ENCODE measurements at places on chromosomes 2 and 18.

GRCh38 chr18:42675810-42676209 lies 439.7 kb downstream of the RIT2 start:
- no peak for DNase-seq

- DNase-seq: no peak
Observed at GRCh38 chr2:110804915-110805314, 72.5 kb downstream of the ACOXL start.

- no peak for DNase-seq
Observed at GRCh38 chr2:40072442-40073232, 293.6 kb upstream of the THUMPD2 start.

DNA sequence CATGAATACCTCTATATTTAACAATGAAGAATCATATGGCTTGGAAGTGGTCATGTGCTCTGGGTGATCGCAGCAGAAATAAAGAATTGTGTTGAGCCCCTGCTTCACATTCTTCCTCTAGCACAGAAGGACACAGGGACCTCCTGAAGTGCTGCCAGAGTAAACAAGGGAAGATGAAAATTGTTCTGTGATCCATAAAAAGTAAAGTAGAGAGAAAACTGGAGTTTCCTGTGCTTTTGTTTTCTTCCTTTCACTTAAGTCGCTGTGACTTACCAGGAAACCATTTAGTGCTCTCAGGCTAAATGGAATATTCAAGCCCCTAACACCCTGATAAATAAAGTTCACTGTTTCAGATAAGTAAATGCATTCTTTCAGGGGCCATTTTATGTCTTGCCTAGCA lies 1173.6 kb upstream of the CHAC2 start:
- DNase-seq: no peak

- DNase-seq: no peak
Observed at GRCh38 chr2:98376996-98377395, 30.7 kb downstream of the CNGA3 start.

DNA sequence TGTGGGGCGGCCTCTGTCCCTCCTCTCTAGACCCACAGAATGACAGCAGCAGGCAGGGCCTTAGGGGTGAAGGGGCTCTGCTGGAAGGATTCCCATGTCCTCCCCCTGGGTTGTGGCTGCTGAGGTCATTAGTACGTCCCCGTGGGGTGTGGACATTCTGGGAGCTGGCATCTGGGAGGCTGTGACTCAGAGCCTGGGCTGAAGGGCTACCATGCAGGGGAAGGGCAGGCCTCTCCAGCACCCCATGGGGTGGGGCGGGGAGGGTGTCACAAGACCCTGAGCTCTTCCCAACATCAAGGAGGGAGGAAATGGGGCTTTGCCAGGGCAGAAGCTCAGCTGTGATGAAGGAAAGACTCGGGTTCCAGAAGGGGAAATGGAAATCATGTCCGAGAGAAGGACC lies 105.8 kb upstream of the SMAD2 start:
- DNase-seq: no peak

DNA sequence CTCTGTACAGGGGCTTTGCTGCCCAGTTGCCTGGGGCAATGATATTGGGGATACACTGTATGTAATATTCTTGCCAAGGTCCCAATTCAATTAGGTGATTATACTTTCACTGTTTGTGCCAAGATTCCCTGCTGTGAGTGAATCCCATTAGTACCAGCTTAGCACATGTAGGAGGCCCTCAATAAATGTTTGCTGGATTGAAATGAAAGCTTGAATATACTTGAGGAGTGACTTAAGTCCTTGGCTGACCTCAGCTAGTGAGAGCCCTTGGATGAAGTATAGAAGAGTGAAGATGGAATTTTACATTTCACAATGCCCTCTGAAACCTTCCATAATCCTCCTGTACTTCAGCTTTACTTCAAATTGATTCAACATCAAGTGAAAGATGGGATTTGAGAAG lies 102.9 kb downstream of the GATA6 start:
- DNase-seq: no peak

DNA sequence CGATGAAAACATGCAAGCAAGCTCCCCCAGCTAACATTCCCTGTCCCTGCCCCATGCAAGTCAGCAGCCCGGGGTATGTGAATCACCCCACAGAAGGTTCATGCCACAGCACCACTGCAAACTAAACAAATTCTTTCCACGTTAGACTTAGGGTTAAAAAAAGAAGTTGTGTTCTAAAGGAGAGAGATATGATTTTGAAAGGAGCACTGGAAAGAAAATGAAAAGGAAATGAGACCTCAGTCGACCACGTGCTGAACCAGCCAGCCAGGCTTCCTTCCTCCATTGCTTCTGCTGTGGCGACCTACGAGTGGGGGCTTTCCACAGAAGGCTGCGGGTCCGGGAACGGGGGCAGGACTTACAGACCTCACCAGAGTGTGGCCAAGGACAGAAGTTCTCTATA lies 52.0 kb downstream of the ARL4C start:
- DNase-seq: peak; percentile 41

GRCh38 chr18:46484971-46485370 lies 172.0 kb downstream of the LOXHD1 start:
- no peak for DNase-seq

DNA sequence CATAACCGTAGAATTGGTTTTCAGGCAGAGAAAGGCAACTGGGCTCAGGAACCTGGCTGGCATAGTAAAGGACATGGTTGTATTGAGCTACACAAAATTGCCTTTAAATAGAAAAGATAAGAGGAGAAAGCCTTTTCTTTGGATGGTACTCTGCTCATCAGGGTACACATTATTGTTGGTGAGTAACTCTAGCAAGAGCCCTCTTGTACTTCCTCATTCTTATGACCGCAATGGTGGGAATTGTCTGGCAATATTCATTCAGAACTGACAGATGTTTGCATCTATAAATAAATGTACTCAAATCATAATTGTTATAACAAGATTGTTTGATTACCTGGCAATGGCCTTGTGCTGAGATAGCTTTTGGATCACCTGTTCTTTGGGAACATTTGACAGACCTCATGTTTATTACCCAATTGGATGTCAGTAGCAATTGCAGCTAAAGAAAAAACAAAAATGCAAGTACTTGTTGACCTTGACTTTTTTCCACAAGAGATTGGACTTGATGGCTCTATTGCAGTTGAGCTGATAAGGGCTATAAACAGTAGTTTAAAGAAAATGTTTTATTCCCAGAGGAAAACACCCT lies 43.9 kb downstream of the MEIS1 start:
- no peak for DNase-seq

GRCh38 chr18:3498698-3499471 lies 48.9 kb downstream of the TGIF1 start:
- DNase-seq: no peak

DNA sequence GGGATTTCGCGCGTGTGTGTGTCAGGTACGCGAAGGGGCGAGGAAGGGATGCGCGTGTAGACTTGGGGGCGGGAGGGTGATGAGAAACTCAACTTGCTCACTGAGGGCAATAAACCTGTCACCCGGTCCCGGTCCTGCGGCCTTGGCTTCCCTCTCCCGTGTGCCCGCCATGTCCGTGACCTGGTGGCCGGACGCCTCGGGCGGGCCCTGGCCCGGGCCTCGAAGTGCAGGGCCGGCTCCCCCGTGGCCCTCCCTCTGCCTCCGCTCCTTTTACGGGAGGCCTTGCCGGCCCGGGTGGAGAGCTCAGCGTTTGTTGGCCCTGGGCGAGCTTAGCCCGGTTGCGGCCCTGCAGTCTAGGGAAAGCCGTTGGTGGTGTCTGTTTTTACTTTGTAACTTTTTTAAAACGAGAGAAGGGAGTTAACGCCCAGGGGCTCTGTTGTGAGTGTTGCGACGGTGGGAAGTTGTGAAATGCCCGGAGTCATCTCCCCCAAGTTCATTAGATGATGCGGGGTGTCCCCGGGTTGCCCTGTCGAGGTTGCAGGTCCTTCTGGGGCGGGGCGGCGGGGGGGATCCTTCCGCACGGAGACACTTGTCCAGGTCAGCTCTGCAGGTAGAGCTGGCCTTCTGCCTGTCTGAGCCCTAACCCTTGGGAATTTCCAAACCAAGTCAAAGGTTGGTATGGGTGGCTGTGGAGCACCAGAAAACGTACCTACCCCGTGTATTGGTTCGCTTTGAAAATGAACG lies 883 bp downstream of the SMCHD1 start:
- DNase-seq: no peak

DNA sequence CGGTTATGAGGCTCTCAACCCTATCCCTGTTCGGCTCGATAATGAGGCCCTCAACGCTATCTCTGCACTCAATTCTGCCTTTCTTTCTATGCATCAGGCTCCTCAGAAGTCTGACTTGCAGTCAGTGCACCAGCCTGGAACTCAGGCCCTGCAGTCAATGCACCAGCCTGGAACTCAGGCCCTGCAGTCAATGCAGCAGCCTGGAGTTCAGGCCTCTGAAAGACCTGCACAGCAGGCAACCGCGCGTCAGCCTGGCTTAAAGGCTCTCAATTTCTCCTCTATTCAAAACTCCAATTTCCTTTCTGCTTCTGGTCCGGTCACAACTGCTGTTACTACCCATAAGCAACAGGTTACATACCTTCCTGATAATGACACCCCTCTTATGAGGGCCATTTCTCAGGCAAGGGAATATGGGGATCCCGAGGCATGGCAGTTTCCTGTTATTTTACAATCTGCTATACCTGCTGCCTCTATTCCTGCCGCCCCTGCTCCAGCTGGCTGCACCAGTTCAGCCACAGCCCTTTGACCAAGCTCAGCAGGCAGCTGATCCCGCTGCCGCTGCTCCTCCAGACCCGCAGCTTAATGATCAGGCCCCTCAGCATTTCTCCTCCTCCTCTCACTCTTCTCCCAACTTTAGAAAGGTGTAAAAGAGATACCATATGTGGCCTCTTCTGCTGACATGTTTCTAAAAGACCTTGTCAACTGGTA lies 933.6 kb upstream of the FANCL start:
- DNase-seq: no peak

- DNase-seq: no peak
Observed at GRCh38 chr2:113309655-113310387, 31.1 kb upstream of the PAX8 start.

- DNase-seq: no peak
Observed at GRCh38 chr2:226618875-226619605, 180.6 kb downstream of the IRS1 start.

DNA sequence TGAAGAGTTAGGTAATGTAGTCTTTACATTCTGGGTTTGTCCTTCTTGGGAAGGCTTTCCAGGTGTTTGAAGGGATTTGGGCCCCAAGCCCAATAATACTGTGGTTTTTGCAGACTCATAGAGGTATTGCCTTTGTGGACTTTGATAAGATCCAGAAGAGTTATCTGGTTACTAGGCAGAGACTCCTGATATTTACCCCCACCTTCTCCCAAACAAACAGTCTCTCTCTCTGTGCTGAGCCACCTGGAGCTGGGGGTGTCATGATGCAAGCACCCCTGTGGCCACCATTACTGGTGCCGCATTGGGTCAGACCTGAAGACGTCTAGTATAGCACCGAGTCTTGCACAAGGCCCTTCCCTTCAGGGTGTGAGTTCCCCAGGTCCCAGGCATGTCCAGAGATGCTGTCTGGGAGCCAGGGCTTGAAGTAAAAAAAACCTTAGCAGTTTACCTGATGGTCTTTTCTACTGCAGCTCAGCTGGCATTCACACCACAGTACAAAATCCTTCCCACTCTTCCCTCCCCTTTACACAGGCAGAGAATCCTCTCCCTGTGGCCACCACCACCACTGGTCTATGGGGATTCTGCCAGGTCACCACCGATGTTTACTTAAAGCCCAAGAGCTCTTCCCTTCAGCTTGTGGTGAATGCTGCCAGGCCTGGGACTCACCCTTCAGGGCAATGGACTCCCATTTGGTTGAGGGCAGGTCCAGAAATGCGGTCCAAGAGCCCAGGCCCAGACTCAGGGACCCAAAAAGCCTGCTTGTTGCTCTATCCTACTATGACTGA lies 22.2 kb upstream of the FAM228A start:
- no peak for DNase-seq

DNA sequence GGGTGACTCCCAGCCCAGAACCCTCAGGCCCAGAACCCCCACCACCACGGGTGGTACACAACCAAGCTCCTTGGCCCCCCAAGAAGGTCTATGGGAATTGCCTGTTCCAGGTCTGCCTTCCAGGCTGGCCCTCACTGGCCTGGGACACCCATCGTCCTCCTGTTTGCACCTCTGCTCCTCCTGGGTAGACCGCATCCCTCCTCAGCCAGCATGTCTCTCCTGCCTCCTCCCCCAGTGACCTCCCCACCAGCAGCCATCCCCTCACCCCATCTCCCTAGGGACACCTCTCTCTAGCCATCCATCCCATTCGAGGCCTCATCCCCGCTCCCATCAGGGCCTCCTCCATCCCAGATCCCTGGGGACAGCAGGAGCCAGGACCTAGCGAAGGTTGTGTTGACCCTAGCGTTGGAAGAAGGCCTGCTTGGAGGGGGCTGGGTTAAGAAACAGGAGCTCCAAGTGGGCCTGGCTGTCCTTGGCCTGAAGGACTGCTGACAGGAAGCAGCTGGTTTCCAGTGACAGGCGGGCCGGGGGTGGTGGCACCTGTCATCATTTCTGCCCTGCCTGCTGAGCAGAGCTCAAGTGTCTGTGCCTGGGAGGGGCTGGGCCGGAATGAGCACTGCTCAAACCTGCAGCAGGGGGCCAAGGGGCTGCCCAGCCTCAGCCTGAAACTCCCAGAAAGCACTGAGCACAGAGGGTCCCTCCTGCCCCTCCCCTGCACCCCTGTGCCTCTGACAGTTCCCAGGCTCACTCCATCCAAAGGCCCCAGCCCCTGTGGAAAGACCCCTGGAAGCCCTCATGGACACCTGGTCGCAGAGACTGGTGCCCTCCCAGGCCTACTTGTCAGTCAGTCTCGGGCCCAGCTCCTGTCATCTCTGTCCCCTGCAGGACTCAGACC lies 96.0 kb upstream of the OTOS start:
- no peak for DNase-seq

GRCh38 chr18:34620258-34620861 lies 89.7 kb upstream of the DTNA start:
- DNase-seq: no peak

DNA sequence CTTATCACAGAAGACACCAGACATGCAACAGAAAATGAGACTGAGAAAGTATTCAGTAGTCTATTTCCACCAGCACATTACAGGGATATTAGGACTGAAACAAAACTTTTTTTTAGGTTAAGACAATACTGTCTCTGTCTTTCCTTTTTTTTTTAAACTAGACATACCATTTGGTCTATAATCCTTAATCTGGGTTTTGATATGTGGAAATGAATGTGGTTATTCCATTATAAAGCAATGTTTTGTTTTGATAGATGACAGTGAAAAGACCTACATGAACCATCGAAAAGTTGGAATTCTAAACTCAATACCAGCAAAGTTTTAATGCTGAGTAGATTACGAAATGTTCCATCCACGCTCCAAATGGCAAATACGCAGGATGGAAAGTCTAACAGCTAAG lies 123.4 kb downstream of the TCF4 start:
- no peak for DNase-seq

DNA sequence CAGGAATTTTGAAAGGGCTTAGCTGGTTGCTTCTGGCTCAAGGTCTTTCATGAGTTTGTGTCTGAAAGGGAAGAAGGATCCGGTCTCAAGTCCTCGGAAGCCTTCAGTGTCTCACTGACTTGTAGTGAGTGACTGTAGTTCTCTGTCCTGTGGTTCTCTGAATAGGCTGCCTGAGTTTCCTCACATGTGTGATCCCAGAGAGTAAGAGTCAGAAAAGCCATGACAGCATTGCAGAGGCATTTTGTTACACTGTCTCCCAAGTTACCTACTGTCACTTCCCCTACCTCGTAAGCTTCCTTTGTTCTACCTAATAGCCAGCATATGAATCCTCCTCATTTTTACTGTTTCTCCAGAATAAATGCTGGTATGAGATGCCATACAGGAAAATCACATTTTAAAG lies 709.1 kb upstream of the CHAC2 start:
- no peak for DNase-seq

GRCh38 chr2:25226827-25227226 lies 58.4 kb upstream of the POMC start:
- DNase-seq: no peak

Measured in activated T-helper 2 cell treated with anti-CD3 and anti-CD28 coated beads, Interferon-gamma antibody, Interleukin-2, Interleukin-4, amounts not matched to agents 10 μg/mL and 5 μg/mL and 100 μg/mL, durations not matched to agents 14 hours and 24 hours and 36 hours (primary cell).